Ascending aorta (tissue), 2 donors: ENCODE measurements at places on chromosomes 6 and 20.
A peak's percentile ranks its signal among the peaks of the same experiment; 100 is the strongest.

- no peak for DNase-seq
These were observed 26.1 kb downstream of the CEP57L1 start for GRCh38 chr6:109121411-109121810.

DNA sequence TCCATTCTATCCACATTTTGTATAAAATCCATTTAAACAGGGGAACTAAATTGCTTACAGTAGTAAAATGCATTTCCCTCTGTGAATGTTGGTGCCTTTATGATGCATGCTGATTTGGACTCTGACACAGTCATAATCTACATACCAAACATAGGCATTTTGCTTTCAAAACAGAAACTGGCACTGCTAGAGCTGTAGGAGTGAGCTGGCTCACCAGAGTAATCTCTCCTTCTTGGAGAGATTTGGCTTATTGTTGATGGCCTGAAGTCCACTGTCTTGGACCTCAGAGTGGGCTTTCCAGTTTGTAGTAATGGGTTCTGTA lies 363.2 kb upstream of the FLRT3 start:
- no peak for DNase-seq

DNA sequence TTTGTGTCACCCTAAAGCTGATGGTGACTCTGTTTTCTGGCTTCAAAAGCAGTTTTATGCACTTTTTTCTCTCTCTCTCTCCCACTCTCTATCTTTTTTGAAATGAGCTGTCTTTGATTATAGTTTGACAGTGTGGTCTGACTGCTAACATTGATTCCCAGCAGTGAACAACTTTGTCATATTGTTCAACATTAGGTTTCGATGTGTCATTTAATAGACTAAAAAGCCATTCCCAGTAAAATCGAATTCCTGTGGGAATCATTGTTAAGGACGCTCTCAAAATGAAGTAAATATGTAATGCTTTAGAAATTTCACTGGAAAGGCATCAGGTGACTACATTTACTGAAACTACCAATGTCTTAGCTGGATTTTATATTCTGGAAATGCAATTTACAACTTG lies 69.9 kb upstream of the FLRT3 start:
- DNase-seq = no peak

DNA sequence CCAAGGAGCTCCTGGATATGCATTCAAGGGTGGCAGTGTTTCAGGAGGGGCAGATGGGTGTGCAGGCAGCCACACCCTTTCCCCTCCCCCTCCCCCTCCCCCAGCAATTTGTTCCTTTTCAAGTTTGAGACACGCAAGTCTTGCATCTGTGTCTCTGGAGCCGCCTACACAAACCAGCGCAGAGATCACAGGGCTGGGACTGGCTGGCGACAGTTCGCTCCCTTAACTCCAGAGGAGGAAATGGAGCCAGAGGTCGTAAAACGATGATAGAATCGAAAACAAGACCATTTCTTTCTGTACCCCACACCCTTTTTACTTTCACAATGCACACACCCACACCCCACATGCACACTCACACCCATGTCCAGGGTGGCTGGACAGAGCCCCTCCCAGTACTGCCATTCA lies 163.1 kb downstream of the LY86 start:
- DNase-seq = no peak

DNA sequence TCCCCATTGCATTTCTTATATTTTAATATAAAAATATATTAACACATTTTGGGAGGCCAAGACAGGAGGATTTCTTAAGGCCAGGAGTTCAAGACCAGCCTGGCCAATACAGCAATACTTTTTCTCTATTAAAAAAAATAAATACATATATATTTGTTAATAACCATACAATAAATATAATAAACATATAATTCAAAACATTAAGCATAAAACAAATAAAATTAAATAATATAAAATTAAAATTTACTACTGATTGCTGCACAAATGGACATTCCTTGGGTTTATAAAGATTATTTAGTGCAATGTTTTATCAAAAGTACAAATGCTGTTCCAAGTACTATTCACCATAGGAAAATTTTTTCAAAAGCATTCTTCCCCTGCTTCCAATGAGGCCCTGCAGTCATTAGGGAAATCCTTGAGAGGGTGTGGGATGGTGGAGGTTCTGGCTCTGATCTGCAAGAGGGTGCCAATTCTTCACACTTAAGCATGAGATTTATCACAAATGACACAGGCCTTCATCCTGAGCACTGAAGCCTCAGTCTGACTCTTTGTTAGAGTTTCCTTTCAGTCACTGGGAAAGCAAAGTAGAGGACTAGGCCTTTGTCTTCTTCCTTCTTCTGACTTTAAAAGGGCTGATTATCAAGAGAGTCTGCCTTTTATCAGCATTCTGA lies 596.7 kb downstream of the EPM2A start:
- no peak for DNase-seq

DNA sequence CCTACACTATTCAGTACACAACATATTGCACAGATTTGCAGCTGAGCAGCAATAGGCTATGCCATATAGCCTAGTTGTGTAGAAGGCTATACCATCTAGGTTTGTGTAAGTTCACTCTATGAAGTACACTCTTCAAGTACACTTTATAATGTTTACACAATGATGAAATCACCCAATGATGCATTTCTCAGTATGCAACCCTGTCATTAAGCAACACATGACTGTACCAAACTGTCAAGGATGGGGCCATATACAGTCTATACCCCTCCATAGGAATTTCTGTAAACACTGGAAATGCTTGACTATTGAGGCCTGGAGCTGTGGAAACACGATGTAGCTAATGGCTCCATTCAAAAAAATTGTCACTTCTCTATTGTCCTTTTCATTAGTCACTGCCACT lies 535.4 kb downstream of the EPM2A start:
- DNase-seq = no peak

DNA sequence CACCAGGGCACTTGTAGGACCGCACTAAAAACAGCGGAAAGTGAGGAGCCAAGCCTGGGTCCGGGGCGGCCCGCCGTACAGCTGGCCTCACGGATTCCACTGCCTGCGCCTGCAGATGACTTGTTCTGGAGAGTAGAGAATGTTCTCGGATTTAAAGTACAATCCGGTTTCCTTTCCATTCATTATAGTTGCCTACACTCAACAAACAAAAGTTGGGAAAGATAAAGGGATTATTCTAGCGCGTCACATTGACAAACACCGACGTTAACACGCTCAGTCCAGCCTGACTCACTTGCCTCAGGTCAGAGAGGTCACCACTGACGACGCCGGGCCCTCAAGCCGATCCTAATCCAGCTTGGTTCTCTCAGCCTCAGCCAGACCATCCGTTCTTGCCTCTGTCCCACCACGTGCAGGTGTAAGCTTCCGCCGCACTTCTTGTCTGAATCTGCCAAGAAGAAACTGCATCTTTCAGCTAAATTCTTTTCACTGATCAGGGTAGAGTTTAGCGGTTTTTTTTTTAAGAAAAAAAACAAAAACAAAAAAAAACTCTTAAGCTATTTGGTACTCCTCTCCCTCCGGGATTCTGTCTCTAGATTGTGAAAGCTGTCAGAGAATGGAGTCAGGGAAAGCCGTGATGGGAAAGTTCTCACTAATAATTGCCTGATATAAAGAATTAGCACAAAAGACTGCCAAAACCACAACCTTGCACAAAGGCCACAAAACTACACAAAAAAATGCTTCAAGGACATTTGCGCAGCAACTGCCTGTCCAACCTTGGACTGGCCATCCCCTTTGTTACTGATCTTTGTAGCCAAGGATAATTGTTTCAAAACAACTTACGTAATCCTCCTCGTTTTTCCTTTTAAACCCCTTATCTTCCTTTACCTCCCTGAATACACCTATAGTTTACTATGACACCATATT lies 1.1 kb upstream of the PHF10 start:
- peak; percentile 81 for DNase-seq

GRCh38 chr20:62368976-62369814 lies 2.1 kb upstream of the LAMA5 start:
- DNase-seq = no peak

- DNase-seq = no peak
These were observed 19.9 kb downstream of the JARID2 start for GRCh38 chr6:15265787-15266186.

- DNase-seq = no peak
These were observed 60.3 kb downstream of the RSPO3 start for GRCh38 chr6:127178746-127179145.

- DNase-seq = no peak
These were observed 25.8 kb upstream of the CEP85L start for GRCh38 chr6:118677193-118677592.

DNA sequence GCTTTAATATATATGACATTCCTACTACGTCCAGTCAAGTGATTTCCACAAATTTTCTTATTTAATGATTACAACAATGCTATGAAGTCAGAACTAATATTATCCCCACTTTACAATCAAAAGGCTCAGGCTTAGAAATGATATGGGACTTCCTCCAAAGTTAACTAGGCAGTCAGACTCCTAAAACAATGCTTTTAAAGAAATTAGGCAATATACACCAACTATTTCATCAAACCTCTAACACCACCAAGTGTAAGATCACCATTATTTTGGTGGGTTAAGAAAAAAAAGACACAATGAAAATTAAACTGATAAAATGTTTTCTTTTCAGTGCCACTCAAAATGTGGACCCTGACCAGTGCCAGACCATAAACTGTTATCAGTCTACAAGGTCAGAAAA lies 256.1 kb upstream of the RUNX2 start:
- DNase-seq = no peak

DNA sequence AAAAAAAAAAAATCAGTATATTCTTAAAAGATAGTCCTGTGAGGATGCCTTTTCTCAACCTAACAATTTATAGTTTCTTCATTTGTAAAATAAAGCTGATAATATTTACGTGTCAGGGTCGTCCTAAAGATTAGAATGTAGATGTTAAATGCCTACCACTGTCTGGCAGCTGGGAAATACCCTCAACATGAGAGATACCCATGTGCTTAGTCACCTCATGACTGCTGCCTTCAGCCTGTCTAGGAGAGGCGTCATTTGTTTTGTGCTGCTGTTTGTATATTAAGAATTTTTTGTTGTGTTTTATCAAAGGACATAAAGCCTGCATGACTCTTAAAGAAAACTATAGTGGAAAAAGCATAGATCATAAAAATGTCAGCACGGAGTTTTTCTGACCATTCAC lies 9.5 kb downstream of the FAM120B start:
- no peak for DNase-seq

DNA sequence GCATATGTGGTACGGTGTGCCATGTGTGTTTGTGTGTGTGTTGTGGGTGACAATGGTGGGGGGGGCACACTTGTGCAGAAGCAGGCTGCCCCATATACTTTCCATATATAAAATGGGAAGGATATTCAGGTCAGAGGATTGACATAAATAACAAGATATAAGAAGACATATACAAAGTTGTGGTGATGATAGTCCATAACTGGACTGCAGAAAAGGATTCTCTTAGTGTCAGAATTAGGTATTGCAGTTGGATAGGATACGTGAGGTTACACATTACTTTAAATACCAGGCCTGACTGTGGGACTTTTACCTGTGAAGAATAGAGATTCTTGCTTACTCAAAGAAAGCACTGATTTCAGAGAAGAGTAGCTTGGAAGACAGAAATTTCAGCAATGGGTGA lies 1260.3 kb downstream of the EPHA7 start:
- no peak for DNase-seq

DNA sequence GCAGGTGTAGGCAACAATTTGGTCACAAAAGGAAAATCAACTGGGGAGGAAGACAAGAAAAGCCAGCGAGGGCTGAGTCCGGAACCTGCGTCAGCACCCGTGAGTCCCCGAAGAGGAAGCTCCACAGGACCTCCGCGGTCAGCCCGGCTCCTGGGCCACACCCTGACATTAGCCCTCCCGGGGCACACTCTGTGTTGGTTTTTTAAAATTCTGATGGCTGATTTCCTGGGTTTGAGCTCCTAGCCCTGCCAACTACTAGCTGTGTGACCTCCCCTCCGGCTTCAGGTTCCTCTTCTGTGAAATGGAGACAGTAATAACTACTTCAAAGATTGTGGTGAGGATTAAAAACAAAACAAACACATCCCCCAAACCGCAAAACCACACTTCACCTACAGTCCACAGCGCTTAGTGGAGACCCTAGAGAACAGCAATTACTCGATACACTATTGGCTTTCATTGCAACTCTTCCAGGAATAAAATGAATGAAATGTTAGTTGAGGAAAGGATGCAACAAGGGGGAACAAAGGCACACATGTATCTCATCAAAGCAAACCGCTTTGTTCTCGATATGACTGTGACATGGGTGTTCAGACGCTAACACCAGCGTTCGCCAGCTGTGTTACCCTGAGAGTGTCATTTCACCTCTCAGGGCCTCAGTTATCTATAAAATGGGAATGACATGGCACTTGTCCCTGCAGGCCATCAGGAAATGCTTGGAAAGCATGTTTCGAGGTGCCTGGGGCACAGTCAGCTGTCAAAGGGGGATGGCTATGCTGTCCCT lies 985 bp downstream of the ZBP1 start:
- peak; percentile 75 for DNase-seq

- DNase-seq = no peak
These were observed 47.8 kb downstream of the GFOD1 start for GRCh38 chr6:13439644-13440043.

GRCh38 chr6:138454981-138455706 lies 44.1 kb downstream of the NHSL1 start:
- DNase-seq = no peak

GRCh38 chr20:25071734-25072133 lies 10.2 kb downstream of the VSX1 start:
- DNase-seq = peak; percentile 33

DNA sequence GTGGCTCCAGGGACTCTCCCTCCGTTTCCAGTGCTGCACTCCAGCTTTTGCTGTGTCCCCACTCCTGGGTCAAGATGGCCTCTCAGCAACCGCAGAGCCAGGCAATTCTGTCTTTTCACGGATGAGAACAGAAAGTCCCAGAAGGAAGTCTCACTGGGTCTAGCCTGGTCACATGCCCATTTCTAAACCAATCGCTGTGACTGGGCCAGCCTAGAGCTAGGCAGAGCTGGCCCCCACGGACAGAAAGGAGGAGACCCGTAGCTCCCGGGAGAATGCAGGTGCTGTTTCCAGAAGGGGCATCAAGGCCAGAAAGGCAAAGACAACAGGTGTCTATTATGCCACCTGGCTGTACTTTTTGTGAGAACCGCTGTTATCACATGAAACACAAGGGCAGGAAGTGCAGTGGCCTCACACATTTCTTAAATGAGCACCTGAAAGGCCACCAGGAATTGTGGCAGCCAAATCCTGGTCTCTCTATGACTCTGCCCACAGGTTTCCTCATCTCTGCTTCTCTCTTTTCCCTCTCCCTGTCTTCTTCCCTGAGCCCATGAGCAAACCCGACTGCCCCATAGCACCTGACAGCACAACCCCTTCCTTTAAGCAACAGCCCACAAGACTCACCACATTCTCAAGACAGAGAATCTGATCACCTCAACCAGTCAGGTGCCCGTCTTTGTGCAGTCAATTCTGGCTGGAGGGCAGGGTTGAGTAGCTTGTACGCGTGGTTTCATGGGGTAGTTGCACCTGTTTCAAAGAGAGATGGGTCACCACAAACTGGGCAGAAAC lies 37.1 kb upstream of the B4GALT5 start:
- DNase-seq = no peak

GRCh38 chr6:133641104-133641503 lies 247.8 kb upstream of the TCF21 start:
- DNase-seq = no peak

DNA sequence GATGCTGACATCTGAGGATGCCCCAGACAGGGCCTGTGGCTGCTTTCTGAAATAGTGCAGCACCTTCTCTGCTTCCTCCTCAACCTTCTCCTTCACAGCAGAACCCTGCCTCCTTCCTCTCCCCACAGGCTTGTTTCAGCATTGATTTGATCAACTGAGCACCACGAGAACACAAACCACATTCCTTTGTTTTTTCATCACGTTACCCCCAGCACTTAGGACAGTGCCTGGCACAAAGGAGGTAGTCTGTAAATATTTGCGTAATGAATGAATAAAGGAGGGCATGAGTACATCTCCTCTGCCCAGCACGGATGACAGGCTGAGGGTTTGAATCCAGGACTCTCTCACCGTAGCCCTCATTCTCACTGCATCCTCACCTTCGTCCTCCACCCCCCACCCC lies 21.3 kb upstream of the WFDC2 start:
- DNase-seq = no peak
